T1000 (cell line): ENCODE measurements at places on chromosomes 1 and 21.
A peak's percentile ranks its signal among the peaks of the same experiment; 100 is the strongest.

- DNase-seq, result no peak
These were observed 89.4 kb downstream of the SDCCAG8 start for GRCh38 chr1:243345205-243345604.

DNA sequence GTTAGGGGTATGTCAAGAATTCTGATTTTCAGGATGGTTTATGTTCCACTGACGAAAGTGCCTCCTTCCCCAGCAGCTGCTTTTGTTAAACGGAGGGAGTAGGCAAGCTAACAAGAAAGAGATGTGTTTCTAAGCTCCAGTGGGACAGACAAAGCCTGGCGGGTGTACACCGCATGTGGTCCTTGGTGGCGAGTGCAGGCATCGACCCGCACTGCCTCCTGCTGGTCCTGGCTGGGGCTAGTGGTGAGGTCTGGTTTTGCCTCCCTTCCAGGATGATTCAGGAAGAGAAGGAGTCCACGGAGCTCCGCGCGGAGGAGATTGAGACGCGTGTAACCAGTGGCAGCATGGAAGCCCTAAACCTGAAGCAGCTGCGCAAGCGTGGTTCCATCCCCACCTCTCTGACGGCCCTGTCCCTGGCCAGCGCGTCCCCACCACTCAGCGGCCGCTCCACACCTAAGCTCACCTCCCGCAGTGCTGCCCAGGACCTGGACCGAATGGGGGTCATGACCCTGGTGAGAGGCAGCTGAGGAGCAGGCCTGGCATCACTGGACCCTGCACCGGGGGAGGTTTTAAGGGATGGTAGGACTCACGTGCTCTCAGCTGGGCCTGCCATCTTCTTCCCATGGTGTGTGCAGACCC, 29.0 kb downstream of the PPFIA4 start:
- no peak for DNase-seq

GRCh38 chr1:46193984-46194570, 4.2 kb downstream of the POMGNT1 start:
- no peak for DNase-seq

- peak; percentile 61 for DNase-seq
These were observed 95.5 kb downstream of the TIAM1 start for GRCh38 chr21:31248598-31248997.

DNA sequence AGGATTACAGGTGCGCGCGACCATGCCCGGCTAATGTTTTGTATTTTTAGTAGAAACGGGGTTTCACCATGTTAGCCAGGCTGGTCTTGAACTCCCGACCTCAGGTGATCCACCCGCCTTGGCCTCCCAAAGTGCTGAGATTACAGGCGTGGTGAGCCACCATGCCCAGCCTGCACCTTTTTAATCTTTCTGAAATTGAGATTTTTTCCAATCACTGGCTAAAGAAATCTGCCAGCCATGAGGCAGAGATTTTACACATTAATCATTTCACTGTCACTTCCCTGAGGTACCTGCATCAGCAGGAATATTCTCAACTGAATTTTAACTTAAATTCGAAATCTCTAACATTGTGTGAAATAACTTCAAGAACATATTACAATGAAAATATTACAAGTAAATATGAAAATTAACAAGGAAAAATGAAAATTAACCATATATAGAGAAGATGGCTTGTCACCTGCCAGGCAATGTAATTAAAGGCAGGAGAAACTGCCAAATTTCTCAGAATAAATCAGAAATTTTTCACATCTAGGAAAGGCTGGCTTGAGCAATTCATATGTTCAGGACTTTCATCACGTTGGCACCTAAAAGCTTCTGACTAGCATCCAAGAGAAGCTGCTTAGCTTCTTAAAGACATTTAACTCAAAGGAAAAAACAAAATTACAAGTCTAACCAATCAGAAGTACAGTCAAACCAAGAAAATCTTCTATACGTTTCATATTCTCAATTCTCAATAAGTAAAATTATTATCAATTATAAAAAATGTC, 5.9 kb downstream of the ANKRD13C start:
- no peak for DNase-seq

GRCh38 chr1:22584001-22584562, 20.8 kb downstream of the EPHA8 start:
- DNase-seq, result no peak

DNA sequence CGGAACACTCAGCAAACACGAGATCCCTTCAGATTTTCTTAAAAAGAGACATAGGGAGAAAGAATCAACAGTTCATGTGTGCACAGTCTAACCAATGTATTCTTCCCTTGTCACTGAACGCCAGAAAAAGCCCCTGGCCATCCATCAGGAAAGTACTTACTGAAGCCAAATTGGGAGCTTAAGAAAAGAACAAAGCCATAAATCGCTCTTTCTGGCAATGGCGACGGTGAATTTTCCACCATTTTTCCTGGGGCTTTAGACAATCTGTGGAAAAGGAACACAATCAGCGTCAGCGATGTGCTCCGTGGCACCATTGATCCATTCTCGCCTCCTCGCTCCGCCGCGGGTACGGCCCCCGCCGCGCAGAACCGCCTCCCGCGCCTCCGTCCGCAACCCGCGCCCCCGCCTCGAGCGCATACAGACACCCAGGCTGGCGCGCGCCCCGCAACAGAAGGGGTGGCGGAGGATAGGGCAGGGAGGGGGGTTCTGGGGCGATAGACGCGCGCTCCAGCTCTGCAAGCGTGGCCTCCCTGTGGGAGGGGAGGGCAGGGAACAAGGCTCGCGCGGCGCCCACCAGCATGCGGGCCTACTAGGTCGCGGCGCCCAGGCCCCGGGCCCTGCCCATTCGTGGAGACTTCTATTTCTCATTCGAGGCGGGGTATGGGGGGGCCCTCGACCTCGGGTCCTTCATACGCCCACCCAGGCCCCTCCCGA, 440 bp downstream of the PIGP start:
- peak; percentile 86 for DNase-seq
